ENCODE measurements at places on chromosomes 7 and 10.

DNA sequence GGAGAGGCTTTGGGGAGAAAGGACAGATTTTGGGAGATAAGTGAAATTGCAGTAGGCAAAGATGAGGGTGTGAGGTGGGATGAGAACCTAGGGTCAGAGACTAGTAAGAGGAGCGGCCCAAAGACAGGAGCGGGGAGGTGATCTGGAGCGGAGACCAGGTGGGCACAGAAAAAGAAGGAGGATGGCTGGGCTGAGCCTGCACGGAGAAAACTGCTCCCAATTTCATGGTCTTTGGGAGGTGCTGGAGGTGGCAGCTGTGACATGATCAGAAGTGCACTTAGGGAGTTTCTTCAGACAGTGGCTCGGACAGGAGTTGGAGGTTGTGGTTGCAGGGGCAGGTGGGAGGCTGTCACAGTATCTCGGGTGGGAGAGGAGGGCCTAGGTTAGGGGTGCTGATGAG is 232.8 kb downstream of the SKAP2 start:
- DNase-seq = no peak

DNA sequence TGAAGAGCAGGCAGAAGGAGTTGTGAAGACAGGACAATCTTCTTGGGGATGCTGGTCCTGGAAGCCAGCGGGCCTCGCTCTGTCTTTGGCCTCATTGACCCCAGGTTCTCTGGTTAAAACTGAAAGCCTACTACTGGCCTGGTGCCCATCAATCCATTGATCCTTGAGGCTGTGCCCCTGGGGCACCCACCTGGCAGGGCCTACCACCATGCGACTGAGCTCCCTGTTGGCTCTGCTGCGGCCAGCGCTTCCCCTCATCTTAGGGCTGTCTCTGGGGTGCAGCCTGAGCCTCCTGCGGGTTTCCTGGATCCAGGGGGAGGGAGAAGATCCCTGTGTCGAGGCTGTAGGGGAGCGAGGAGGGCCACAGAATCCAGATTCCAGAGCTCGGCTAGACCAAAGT is 1.5 kb downstream of the CHPF2 start:
- no peak for DNase-seq

DNA sequence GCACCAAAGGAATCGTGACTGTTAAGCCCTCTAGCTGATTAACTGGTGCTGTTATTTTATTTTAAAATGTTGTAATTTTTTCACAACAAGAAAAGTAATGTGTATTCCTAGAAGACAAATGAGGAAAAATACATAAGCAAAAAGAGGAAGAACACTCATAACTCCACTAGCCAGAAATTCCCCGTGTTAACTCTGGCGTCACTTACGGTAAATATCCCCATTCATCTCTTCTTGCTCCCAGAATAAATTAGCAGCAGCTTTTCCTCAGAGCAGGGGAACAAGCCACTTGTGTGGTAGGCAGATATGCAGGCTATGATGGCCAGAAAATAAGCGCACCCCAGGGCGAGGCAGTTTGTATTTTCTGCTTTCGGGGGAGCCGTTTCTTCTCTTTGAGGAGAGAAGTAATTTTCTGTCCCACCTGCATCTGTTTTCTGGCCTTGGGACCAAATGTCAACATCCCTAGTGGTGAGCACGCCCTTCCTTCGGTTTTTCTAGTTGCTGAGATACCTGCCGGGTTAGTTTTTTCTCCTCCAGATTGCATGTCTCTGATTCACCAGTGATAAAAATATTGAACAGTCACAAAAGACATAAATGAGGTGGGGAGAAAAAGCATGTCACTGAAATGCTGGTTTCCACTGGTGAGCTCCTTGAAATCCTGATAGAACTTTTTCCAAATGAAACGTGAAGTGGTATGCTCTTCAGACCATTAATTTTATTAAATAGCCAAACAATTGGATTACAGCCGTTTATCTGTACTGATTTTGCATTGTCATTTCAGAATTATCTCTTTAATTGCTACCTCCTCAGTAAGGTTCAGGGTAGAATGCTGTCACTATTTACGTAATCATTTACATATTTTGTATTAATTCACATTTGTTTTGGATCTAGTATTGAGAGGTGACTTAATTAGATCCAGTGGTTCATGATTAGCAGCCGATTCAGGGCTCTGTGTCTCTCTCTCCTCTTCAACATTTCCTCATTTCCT is 268.1 kb downstream of the CAMK1D start:
- no peak for DNase-seq

DNA sequence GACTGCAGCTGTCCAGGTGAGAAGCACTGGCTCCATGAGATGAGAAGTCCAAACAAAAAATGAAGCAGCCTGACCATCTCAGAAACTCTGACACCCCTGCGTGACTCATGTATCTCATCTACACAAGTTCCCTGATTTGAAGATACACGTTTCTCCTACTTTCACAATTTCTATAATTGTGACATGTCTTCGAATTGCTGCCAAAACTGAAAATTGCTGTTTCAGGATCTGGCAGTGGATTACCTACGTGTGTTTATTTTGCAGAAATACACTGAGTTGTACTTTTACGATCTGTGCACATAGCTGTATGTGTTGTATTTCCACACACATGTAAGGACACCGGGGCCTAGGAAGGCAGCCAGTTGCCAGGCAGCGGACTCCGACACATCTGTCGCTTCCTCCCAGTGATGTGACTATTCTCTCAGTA is 53.2 kb downstream of the LARP4B start:
- no peak for DNase-seq

GRCh38 chr10:113820507-113820906 is 33.4 kb downstream of the DCLRE1A start:
- no peak for DNase-seq

DNA sequence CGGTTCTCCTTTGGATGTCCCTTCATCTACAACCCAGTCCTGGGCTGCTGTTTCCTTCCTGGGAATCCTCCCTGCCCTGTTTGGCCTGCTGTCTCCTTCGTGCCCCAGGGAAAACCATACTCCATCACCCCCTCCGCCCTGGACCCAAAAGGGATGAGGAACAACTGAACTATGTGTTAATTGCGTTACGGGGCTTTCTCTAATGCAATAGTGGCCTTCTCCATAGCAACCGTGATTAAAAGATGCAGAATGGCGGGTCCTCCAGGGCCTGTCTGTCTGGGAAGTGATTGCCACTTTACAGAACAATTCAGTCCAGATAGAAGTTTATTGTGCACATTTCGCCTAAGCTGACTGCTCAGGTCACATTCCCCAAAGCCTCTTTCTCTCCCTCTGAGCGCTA is 112.0 kb upstream of the FGFR2 start:
- DNase-seq = no peak

GRCh38 chr10:130046591-130046990 is 64.0 kb downstream of the C10orf143 start:
- no peak for DNase-seq

- DNase-seq = no peak
These were observed 648.2 kb downstream of the SDK1 start for GRCh38 chr7:3949242-3949640.

- no peak for DNase-seq
These were observed 6.0 kb downstream of the AKR1B10 start for GRCh38 chr7:134533288-134533771.

GRCh38 chr10:120459185-120459584 is 2.2 kb downstream of the PLPP4 start:
- DNase-seq = no peak

DNA sequence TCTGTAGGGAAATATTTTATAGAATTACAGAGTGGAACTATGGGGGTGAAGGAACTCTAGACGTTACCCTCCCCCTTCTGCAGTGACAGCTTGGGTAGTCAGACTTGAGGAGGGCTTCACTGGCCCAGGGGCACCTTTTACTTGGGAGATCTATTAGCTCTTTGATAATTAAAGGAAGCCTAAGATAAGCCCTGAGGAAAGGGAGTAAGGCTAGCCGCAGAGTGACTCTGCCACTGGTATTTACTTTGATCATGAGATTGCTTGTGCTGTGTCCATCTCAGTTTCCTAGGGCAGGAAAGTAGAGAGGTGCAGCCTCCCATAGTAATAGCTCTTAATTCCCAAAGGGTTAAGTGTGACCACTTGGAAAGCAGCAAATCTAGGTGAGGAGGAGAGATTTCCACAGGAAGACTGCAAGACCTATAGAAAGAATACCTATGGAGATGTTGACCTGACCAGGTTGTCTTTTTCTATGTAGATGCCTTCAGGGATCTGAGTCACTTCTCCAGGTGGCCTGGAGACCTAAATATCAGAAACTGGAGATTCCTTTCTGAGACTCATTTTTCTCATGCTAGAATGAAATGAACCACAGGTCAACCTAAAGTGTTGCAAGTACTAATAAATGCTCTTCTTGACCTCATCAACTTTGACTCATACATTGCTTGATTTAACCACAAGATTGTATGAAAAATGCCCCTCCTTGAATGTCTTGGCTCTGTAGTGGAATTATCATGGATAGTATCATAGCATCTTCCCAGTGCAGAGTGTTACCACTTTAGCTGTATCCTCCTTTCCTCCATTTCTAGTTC is 447.3 kb upstream of the GHITM start:
- DNase-seq = no peak

- DNase-seq = no peak
These were observed 486.0 kb upstream of the GALNT17 start for GRCh38 chr7:70645876-70646351.

DNA sequence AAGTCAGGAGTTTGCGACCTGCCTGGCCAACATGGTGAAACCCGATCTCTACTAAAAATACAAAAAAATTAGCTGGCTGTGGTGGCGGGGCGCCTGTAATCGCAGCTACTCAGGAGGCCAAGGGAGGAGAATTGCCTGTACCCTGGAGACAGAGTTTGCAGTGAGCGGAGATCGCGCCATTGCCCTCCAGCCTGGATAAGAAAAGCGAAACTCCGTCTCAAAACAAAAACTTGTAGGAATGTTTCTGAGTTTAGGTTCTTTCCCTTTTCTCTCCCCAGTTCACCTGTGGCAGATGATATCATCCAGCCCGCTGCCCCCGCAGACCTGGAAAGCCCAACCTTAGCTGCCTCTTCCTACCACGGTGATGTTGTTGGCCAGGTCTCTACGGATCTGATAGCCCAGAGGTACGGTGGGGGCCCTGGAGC is 138.8 kb upstream of the BTBD16 start:
- no peak for DNase-seq

DNA sequence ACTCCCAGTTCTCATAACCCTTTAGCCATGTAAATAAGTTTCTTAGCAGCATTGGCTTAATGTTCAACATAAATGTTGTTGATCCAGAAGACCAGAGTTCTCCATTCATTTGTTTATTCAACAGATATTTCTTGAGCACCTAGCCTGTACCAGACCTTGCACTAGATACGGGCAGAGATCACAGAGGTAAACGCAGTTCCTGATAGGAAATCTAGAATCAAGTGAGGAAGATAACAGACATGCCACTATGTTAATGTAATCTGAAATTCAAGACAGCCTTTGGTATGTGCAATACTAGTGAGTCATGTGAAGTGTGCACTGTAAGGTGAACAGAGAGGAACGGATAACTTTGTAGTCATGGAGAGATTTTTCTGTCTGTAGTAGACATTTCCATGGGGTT is 3.0 kb downstream of the BUB3 start:
- DNase-seq = no peak

GRCh38 chr10:58436071-58436470 is 50.9 kb downstream of the TFAM start:
- DNase-seq = no peak

- DNase-seq = peak; percentile 39
These were observed 411.5 kb upstream of the ZMIZ1 start for GRCh38 chr10:78657163-78657861.

DNA sequence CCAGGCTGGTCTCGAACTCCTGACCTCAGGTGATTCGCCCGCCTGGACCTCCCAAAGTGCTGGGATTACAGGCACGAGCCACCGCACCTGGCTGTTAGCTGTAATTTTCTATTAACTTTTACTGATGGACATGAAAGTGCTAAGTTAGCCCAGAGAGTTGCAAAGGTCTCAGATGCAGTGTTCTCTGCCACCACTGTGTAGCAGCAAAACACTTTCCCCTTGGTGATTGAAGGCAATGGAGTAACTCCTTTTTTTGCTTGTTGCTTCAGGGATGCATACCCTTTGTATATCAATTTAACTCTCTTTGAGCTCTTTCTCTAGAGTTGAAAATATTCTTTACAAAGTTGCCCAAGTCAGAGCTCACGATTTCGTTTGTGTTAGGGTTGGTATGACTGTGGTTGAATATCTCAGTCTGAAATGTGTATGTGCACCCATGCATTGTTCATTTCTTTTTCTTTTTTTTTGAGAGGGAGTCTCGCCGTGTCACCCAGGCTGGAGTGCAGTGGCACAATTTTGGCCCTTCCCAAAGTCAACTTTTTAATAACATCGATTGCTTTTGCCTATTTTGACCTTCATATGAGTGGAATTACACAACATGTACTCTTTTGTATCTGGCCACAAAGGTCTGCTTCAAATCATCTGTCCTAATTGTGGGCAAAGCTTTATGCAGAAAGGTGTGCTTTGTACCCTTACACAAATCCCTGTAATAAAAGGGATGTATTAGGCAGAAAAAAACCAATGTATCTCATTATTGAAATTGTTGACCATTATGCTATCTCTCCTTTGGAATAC is 52.6 kb downstream of the GTF2I start:
- no peak for DNase-seq

- DNase-seq = no peak
These were observed 13.4 kb downstream of the HEPACAM2 start for GRCh38 chr7:93212881-93213280.

DNA sequence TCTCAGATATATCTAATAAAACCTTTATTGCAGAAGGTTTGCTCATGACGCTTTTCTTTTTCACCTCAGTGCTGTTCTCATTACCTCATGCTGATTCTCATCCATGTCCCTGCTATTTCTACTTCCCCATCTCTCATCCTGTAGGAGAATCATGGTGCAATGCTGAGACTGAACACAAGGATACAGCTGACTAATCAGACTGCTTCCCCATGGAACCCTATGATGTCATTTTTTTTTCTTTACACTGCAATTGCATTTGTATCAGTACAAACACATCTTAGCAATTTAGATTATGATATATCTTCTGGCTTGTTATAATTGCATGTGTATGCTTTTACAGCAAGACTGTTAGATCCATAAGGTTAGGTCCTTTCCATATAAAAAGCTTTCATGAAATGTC is 93.7 kb downstream of the SEMA3A start:
- DNase-seq = no peak

DNA sequence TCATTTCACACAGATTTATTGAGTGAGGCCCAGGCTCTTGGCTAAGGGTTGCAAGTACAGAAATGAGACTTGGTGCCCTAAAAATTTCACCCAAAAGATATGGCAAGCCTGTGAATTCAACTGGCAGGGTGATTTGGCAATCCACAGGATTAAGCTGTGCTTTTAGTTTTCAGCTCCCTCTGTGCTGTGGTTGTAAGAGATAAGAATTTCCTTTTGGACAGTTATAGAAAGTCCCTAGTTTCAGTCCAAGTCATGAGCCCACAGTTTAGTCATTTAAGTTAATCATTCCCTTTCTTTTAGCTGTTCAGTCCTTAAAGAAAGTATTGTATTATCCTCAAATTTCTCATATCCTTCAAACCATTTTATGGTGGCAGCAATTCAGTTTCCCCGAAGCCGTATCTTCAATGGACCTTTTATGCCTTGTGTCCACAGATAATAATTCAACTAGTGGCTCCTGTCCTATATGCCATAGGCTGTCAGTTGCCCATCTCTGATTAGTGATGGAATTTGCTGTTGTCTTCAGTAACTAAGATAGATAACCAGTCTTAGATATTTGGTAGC is 73.4 kb upstream of the NAMPT start:
- no peak for DNase-seq

GRCh38 chr10:111273235-111273634 is 196.4 kb downstream of the ADRA2A start:
- no peak for DNase-seq

- DNase-seq = no peak
These were observed 44.7 kb downstream of the IMMP2L start for GRCh38 chr7:111517549-111517951.

Data from activated naive CD8-positive, alpha-beta T cell treated with anti-CD3 and anti-CD28 coated beads, Interleukin-2, amount 50 U/mL, for 16 hours (primary cell).